Dermis microvascular lymphatic vessel endothelial cell (primary cell): ENCODE measurements at places on chromosomes 6 and 20. TPM values are rescaled to one million over a fixed set of nuclear protein-coding genes. Genes with fewer than 3 reads are reported as not detected.

The MATN4 gene
- under 0.01 TPM in 2 replicates for total RNA-seq

DNA sequence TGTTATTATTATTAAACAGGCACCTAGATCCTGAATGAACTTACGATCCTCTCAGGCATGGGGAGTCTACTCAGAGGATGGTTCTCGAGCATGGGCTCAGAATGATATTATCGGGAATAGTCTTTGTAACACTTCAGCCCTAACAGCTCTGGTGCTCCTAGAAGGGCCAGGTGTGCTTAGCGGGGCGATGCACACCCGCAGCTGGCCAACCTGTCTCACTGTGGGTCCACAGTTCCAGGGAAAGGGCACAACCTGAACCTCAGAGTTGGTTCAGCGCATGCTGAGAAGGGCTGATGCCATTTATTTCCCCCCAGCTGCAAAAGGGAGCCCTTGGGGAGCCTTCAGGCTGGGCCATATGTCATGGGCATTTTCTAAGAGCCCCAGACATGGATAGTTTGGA lies 26.2 kb downstream of the RRAGD start:
- no peak for DNase-seq

- no peak for DNase-seq
These were observed 121.6 kb upstream of the LGSN start for GRCh38 chr6:63441266-63441956.

GRCh38 chr6:46684771-46685170 lies 2.9 kb upstream of the TDRD6 start:
- DNase-seq, result no peak

The ZSWIM3 gene
- 6.2 and 9.7 TPM in 2 replicates for total RNA-seq

The C6orf15 gene
- total RNA-seq, result not detected in 2 replicates

DNA sequence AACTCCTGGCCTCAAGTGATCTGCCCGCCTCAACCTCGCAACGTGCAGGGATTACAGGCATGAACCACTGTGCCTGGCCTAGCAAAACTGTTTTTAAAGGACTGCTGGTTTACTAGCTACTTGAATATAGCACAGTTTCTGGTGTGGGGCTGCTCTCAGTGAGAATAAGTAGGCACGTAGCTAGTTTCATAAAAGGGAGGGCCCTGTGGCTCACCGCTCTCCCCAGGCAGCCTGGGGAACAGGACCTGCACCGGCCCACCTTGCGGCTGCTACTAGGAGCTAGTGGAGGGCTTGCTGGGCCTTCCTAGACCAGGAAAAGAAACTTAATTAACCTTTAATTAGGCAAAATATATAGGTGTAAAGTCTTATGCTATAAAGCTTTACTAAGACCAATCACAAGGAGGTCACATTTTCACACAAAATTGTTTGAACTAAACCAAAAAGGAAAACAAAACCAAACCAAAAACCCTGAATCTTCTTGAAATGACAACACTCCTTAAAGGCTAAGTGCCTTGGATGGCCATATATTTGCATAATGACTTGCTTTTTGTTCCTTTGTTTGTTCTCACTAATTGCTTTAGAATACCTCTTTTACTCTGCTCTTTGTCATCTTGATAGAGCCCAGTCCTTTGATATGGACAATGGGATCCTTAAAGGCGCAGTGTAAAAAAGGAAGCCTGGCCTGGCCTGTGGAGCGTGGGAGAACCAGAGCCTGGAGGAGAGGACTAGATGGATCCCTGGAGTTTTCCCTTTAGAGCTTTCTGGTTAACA lies 69.5 kb upstream of the SAMD5 start:
- DNase-seq, result no peak

- DNase-seq, result no peak
These were observed 88.6 kb upstream of the GGTLC1 start for GRCh38 chr20:24077145-24077544.

DNA sequence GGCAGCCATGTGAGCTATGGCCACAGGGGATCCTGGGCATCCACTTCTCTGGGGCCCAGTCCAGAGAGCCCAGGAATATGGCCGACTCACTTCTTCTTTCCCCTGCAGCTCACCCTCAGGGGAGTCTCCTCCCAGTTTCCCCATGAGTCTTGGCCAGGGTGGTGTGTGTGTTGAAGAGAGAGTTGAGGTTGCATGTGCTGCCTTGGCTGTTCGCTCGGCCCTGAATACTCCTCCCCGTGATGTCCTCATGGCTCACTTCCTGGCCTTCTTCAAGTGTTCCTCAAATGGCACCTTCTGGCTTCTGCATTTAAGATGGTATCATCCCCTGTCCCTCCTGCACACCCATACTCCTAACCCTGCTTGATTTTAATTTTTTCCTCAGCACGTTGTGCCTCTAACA lies 3.2 kb upstream of the TREML1 start:
- DNase-seq, result no peak

DNA sequence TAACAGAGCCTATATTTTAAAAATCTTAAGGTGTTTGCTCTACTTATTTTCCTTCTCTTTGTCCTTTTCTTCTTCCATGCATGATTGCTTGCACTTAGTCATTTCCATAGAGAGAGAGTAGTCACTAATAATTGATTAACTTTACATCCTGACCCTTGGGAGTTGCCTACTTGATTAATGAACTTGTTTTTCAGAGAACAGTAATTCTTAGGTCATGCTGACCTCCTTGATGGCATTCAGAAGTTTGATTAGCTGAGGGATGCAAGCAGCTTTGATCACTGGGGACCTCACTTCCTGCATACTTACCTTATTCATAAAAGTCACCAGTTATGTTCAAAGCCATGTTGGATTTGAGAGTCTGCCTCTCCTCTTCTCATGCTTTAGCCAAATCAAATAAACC lies 715.6 kb upstream of the ID4 start:
- no peak for DNase-seq

GRCh38 chr6:20564269-20564668 lies 30.0 kb downstream of the CDKAL1 start:
- peak; percentile 33 for DNase-seq

DNA sequence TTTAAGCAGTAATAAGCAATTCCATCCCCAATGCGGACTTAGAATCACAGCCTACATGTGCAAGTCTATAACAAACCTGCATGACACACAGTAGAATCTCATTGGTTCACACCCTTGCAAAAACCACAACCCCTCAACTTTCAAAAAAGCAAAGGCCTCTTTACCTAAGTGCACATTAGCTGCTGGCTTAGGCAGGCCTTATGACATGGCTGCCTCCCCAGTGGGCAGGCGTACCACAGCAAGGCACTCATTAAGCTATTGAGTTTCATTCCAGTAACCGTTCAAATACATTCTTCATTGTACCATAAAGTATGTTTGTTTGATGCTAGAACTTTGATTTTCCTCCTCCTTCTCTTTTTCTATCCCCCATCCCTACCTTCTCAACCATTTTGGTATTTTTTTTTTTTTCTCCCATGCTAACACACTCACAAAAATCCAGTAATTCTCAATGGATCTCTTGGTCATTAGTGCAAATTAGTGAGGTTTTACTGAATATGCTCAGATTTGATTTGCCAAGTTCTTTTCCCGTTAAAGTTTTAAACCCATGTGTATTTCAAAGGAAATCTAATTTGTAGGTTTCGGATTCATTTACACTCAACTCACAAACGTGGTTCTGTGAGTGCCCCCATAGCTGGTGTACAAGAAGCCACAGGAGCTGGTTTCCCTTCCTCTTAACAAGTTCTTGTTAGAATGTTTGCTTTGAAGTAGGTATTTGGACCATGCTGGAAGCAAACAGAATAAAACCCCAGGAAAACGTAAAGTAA lies 460.4 kb upstream of the RUNX2 start:
- DNase-seq, result no peak

DNA sequence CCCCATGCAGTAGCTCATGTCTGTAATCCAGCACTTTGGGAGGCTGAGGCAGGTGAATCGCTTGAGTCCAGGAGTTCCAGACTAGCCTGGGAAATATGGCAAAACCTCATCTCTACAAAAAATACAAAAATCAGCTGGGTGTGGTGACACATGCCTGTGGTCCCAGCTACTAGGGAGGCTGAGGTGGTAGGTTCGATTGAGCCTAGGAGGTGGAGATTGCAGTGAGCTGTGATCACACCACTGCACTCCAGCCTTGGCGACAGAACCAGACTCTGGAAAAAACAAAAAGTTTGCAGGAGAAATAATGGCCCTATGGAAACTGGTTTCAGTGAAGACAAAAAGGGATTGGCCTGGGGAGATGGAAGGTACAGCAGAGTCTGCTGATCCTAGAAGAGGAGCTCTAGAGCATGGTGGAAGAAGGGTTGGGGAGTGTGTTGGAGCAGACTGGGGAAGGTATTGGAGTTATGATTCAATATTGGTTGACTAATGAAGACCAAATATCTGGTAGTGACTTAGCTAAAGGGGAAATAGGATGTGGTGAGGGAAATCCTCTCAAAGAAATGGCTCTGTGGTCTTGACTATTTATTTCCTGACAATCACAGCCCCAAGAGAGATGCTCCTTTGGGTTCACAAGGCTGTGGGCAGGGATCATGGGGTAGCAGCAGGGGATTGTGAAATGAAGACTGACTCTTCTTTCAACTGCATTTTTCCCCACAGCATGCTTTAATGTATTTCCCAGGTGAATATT lies 281.9 kb downstream of the UTRN start:
- DNase-seq, result no peak

The RARS2 gene
- total RNA-seq, result 28.6 and 33.5 TPM in 2 replicates

DNA sequence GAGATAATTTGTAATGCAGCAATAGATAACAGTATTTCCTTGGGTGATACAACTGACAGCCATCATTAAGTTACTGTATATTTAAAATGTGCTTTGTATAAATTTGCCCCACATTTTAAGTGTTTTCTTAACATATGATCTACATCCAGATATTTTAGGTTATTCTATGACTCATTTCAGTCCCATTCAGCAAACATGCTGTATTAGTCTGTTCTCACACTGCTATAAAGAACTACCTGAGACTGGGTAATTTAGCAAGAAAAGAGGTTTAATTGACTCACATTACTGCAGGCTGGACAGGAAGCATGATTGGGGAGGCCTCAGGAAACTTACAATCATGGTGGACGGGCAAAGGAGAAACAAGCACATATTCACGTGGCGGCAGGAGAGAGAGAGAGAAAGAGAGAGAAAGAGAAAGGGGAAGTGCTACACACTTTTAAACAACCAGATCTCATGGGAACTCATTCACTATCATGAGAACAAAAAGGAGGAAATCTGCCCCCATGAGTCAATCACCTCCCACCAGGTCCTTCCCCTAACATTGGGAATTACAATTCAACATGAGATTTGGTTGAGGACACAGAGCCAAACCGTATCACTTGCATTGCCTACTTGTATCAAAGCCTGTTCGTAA lies 9.6 kb upstream of the CHD6 start:
- no peak for DNase-seq

The KCNK5 gene
- total RNA-seq, result not detected in 2 replicates

GRCh38 chr6:134391205-134391604 lies 73.3 kb upstream of the SGK1 start:
- DNase-seq, result no peak

The GRIK2 gene
- total RNA-seq, result not detected in 2 replicates

DNA sequence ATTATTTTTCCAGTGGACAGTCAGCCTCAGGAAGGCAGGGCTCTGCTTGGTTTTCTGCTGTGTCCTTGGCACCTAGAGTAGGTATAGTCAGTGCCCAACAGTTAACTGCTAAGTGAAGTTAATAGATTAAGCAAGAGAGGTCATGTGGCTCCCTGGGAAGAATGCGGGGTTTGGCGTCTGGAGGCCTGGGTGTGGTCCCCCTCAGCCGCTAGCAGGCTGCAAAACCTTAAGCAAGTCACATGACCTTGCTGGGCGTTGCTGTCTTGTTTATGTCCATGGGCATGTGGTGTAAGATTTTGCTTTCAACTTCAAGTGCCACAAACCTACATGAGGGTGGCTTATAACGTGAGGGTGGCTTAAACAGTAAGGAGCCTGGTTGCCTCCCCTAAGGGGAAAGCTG lies 75.5 kb upstream of the SCP2D1 start:
- DNase-seq, result no peak

DNA sequence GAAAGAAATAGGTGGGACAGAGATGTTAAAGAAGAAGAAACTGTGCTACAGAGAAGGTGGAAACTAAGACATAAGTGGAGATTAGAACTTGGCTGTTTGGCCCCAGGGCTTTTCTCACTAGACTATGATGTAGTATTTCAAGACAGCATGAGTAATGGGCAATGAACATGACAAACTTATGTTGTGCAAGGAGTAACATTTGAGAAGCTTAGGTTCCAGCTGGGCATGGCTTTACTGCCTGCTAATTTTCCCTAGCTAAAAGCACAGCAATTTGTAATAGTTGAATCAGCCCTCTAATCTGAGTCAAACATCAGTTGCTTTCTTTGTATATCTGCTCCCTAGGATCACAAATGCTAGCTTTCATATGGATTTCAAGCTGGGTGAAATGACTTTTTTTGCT lies 294.3 kb upstream of the BMP2 start:
- no peak for DNase-seq

GRCh38 chr20:61588411-61589385 lies 336.6 kb downstream of the CDH4 start:
- no peak for DNase-seq

The NEDD9 gene
- 51.6 and 85.7 TPM in 2 replicates for total RNA-seq

DNA sequence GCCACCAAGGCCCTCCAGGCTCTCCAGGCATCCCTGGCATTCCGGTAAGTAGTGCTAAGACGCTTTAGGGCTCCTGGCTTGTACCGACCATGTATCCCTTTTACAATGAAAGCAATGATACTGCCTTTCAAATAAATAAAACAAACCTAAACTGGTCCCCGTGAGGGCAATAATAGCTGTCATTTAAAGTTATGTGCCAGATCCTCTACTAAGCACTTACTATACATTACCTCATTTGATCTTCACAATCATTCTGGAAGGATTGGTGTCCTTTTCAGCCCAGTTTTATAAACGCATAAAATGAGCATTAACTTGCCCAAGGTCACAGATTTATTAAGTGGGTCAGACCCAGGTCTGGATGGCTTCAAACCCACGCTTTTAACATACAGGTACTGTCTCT lies 114.7 kb downstream of the COL9A1 start:
- no peak for DNase-seq

The TTLL9 gene
- 0.38 TPM in 1 of 2 replicates, not detected in the other for total RNA-seq
